ENCODE measurements at places on chromosomes 7 and 10.

- DNase-seq = no peak
These were observed 253.1 kb upstream of the IGFBP3 start for GRCh38 chr7:46174196-46174580.

DNA sequence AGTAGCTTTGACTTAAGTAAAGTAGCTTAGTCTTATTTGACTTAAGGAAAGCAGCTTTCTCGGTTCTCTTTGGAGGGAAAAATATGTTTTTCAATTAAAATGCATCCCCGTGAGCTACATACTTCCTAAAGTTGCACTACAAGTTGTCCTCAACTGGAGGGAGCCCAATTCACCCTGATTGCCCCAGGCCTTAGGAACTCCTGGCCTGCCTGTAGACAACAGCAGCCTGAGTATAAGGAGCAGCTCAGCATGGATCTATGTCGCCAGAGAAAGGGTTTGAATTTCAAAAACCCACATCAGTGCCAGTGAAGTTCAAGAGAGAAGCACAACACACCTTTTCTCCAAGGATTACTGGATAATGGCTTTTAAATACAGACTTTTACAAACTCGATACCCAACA is 772.0 kb downstream of the TNS3 start:
- DNase-seq = no peak

- DNase-seq = peak; percentile 20
These were observed 490.0 kb upstream of the LRRN3 start for GRCh38 chr7:110600956-110601355.

DNA sequence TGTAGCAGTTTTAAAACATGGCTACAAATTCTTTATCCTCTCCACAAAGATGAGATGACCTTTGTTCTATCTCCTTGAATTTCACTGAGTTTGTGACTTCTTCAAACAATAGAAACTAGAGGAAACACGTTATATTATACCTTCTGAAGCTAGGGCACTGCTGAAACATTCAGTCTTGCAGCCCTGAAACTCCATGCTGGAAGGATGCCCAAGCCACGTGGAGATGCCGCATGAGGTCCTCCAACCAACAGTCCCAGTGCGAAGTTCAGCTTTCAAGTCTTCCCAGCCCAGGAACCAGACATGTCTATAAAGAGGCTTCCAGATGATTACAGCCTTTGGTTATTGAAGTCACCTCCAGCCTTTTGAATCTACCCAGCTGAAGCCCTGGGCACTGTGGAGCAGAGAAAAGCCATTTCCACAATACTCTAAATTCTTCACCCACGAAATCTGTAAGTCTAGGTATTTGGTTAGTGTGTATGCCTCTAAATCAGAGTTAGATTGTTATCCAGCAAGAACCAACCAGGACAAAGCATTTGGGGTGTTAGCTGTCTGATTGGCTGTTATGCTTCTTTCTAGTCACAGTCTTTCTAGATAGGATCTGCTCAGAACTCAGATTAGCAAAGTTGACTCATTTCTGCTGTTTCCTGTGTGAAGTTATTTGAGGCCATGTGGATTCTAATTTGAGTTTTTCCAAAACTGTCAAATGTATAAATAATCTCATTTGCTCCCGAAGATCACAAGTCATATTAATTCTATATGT is 186.5 kb upstream of the TMEM72 start:
- DNase-seq = no peak

DNA sequence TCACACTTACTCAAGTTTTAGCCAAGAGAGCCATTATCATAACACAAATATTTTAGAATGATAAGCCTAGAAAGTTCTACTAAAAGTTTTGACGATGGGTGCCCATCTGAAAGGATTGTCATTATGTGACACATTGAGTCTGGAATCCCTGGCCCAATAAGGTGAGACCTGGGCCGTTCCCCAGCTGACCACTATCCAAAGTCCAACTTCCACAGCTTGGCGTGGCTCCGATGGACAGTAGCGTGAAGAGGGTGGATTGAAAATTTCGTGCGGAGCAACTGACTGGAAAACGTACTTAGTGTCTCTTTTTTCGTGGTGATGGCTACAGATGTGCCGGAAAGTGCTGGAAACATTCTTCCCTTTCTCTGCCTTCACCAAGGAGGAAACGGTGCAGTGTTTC is 439.0 kb upstream of the ZMIZ1 start:
- DNase-seq = no peak

DNA sequence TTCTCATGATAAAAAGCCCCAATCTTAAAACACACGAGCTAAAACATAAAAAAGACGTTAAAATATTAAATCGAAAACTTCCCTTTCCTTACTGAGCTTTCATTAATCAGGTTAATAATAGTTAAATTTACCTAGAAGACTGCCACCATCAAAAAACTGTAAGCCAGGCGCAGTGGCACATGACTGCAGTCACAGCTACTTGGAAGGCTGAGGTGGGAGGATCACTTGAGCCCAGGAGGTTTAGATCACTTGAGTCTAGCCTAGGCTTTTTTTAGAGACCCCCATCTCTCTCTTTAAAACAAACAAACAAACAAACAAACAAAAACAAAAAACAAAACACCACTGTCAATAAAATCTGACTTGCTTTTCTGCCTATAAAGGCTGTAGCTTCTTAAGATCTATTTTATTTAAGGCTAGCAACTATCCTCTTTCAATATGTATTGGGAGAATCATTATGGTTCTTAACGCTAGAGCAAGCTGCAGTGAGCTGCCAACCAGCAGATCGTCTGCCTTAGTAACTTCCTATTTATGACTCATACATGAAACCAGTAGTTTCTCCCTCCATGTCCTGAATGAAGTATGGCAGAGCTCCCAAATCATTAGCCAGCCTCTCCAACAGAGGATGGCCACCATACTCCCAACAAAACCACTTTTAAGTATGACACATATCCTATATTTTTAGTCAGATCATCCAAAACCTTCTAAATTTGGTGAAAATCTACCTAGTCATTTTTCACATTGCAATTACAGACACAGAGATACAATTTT is 163.7 kb downstream of the SRPK2 start:
- no peak for DNase-seq

DNA sequence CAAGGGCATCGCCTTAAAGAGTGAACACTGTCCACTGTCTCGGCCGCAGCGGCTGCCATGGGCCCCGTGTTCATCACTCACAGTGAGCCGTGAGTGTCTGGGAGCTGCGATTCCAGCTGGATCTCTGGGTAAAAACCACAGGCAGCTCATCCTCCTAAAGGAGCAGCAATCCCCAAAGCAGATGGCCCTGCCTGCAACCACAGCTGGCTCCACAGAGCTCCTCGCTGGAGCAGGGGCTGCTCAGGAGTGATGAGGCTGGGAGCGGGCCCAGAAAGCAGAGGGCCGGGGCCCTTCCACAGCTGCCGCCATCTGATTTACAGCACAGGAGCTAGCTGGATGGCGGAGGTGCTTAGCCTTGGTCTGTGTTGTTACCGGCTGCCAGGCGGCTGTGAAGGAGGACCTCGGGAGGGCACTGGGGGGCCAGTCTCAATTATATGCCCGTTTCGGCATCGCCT is 6.6 kb upstream of the TMEM184A start:
- no peak for DNase-seq

GRCh38 chr7:6182993-6183392 is 89.4 kb downstream of the CYTH3 start:
- no peak for DNase-seq

DNA sequence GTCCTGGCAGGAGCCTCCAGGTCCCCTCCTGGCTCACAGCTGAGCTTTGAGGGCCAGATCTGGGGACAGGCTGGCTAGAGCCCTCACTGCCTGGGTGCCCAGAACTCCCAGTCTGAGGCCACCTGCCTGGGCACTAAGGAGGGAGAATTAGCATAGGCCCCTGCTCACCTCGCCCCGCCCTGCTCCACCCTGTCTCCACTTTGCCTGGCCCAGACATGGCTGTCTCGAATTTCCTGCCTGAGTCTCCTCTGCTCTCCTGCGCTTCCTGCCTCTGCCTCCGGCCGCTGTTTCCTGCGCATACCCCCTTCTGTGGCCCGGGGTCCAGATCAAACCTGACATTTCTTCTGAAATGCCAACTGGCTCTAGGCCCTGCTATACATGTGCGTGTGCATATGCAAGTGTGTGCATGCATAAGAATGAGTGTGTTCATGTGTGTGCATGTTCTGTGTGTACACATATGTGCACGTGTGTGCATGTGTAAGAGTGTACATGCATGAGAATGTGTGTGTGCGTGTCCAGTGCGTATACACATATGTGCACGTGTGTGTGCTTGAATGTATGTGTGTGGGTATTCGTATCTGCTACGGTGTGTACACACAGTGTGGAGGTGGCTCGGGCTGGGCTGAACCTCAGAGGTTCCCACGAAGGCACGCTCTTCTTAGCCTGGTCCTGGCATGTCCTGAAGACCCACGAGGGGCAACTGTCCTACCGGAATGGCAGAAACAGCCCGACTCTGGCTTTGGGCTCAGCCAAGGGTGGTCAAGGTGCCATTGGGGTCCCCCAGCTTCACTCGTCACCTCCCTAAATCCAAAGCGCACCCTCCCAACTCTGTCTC is 64.9 kb downstream of the MYL10 start:
- DNase-seq = no peak

- no peak for DNase-seq
These were observed 90.0 kb upstream of the GATAD1 start for GRCh38 chr7:92357260-92357659.

DNA sequence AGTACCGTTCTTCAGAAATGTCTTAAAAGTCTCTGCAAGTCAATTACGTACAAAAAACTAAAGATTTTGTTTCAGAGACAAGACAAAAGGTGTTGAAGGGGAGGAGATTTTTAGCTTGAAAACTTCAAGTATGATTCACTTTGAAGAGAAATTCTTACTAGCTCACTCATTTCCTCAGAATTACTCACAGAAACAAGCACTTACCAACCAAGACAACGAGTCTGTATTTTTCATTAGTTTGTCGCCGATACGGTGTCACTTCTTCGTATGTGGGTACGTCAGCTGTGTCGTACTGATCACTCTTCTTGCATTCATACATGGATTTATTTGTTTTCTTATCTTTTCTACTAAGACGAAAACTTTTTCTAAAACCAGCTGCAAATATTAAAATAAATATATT is 90.6 kb upstream of the ODAD2 start:
- DNase-seq = no peak

- no peak for DNase-seq
These were observed 214.5 kb downstream of the NSUN6 start for GRCh38 chr10:18436902-18437301.

DNA sequence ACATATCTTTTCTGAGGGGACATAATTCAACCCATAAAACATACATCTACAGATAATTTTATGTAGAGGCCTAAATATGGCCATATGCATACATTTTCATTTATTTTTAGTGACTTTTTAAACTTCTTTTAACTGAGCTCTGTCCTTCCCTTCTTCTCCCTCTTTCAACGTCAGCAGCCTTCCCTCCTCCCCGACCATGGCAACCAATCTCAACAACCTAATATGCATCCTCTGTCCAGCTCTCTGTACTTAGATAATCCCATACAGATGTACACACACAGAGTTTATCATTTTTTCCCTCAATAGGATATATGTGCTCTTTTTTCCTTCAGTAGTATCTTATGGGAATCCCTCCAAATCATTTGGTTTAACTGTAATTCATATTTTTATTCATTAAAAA is 94.3 kb downstream of the CCDC71L start:
- no peak for DNase-seq

DNA sequence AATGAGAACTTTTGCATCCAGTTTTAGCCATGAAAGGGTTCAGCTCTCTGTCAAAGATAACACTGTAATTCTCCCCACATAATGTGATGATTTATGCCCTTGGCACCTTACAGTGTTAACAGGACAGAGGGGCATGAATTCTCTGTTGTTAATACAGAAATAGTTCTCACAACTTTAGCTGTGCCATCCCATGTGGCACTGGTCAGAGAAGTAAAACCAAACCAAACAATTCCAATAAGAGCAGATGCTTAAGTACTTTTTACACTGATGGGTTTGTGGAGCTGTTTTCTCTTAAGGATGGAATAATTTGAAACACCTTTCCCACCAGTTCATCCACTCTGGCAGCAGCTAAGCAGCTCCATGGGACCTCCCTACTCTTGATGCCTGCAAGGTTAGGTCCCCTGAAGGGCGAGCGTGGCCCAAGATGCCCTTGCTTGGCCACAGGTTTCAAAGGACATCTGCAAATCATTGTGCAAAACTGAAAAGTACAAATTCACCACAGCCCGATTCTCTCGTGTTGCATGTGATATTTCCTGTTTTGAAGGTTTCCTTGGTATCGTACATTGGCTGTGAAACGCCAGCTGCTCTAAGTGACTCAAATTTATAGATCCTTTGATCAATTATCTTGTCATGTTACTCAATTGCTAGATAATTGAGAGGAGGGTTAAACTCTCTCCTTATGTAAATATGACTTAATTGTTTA is 82.5 kb upstream of the CREB5 start:
- DNase-seq = no peak

Measured in right lung (tissue), 10 donors.